ENCODE measurements at places on chromosomes 13 and 19.

DNA sequence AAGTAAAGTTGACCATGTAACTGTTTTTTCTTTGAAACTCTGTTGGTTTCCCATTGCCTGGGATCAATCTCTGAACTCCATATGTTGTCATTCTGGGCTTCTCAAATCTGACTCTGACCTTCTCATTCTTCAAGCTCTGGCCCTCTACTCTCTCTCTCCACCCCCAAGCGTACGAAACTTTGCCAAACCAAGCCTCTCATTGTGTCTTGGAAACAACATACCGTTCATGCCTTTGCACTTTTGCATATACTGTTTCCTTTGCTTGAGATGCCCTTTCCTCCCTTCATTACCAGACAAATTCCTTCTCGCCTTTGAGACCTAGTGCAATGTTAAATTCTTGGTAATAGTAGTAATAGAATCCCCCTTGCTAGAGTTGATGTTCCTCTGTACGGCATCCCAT, 113.7 kb downstream of the OLFM4 start:
- peak; percentile 81 for DNase-seq

GRCh38 chr19:843180-843835, 2.5 kb downstream of the PRTN3 start:
- DNase-seq, result no peak

GRCh38 chr13:57969951-57970350, 338.4 kb downstream of the PCDH17 start:
- DNase-seq, result no peak

DNA sequence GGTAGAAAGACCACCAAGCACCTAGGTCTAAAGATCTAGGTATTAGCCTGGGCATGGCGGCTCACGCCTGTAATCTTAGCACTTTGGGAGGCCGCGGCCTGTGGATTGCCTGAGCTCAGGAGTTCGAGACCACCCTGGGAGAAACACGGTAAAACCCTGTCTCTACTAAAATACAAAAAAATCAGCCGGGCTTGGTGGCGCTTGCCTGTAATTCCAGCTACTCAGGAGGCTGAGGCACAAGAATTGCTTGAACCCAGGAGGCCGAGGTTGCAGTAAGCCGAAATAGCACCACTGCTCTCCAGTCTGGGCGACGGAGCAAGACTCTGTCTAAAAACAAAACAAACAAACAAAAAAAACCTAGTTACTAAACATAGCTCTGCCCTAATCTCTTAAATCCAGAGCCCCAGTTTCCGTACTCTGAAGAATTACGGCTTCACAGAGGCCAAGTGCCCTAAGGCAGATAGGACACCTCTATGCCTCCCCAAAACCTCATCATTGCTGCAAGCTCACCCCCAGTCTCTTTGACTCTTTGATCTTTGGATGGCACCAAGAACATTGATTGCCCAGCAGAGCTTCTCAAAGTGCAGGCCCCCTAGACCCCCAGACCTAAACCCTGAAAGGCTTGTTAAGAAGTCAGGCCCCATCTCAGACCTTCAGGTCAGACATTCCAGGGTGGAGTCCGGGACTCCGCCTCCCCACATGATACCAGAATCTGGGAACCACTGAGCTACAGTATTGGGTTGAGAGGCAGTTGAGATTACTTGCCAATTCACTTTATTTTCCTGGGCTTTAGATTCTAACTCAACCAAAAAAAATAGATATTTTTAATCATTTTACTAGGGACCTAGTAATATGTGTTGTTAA, 2.8 kb downstream of the COL4A2 start:
- no peak for DNase-seq

- DNase-seq, result peak; percentile 58
Measured at GRCh38 chr19:4140237-4140711, 13.2 kb upstream of the CREB3L3 start.

DNA sequence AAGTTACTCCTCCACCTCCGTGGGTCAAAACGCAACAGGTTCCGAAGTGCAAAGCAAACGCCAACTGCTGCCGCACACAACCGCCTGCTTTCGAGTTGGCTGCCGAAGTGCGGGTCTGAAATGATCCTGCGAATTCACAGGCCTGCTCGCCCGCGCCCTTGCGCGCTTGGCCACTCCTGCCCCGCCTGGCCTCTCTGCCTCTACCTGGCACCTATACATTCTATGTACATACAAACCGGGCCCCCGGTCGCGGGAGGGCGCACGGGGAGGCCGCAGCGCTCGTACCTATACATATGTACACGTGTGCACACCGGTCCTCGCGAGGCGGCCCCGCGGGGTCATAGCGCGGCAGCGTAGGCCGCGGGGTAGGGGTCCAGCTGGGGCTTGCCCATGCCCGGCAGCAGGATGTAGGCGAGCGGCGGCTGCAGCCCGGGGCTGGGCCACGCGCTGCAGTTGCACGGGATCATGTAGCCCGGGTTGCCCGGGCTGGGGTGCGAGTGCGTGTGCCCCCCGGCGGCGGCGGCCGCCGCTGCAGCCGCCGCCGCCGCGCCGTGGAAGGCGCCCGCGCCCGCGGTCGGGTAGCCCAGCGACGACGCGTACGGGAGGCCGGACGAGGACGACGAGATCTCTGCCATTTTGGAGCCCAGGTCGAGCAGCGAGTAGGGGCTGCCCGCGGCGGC, 1.3 kb downstream of the SOX21 start:
- no peak for DNase-seq

DNA sequence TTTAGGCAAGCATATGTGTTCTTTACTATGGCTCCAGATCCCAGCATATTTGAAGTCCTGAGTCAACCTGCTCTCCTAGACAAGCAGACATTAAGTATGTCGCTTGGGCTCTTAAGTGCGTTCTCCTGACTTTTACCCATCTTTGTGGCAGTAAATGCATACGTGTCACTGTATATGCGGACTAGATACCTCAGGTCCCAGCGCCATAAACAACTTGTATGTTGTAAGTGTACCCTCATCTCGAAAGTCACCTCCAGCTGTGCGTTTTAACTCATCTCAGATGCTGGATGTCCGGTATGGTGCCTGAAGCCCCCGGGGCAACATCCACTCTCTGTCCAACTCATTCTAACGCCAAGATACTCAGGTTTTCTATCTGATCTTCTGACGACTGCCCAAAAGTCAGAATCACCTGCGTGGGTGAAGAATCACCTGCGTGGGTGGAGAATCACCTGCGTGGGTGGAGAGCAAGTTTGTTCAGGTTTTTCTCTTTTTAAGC, 1.7 kb downstream of the PTOV1 start:
- DNase-seq, result peak; percentile 22

GRCh38 chr19:3234800-3235199, 10.3 kb downstream of the CELF5 start:
- DNase-seq, result no peak

DNA sequence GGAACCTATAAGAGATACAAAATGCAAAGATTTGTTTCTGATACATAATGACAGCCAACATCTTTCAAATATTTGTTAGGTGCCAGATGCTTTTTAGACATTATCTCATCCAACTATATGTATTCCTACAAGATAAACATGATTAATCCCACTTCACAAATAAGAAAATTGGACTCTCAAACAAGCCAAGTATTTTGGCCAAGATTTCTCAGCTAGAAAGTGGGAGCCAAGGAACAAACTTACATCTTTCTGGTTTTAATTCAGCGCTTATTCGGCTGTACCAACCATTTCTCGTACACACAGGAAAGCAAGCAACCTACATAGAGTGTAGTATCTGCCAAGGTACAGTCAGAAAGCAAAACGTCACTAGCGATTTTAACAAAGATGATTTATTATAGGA, 85.7 kb upstream of the SERP2 start:
- no peak for DNase-seq

DNA sequence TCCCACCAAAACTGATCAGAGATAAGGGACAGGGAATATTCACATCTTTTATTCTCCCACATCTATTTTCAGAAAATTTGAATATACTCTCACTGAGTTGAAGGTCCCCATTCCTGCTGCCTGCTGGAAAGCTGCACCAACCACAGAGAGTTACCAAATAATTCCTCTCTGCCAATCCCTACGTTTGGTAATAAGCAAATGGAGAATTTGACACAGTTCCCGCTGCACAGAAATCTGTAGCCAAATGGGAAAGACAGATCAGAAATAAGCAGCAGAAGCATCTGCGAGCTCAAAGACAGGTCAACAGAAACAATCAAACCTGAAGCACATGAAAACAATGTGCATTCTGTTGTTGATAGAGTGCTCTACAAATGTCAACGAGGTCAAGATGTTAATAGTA, 9.9 kb downstream of the ZNF112 start:
- no peak for DNase-seq

- DNase-seq, result peak; percentile 81
Measured at GRCh38 chr19:19171821-19172532, 1.9 kb upstream of the MEF2B start.

DNA sequence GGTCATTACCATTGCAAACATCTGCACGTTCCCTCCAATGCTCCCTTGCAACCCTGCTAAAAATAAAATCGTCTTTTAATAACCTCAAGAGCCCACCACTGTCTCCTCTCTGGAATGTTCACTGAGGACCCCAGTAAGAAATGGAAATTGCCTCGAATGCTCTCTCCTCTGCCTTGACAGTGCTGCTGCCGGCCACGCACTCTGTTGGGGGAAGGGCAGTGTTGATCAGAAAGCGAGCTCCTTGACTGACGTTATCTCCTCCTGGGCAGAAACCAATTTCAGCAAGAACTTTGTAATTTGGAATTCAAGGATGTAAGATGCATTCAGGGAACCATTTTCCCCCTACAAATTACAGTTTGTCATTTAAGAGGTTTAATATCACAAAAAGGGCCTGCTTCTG, 718.5 kb downstream of the UQCRFS1 start:
- DNase-seq, result no peak

All from fibroblast of skin of abdomen (primary cell).